Hematopoietic multipotent progenitor cell treated with erythropoietin and hydrocortisone succinate and interleukin-3 and kit ligand, for 17 days (in vitro differentiated cells): ENCODE measurements at places on chromosomes 7 and 10.

- peak; percentile 11 for DNase-seq
These were observed 305.3 kb upstream of the NFE2L3 start for GRCh38 chr7:25846722-25847121.

DNA sequence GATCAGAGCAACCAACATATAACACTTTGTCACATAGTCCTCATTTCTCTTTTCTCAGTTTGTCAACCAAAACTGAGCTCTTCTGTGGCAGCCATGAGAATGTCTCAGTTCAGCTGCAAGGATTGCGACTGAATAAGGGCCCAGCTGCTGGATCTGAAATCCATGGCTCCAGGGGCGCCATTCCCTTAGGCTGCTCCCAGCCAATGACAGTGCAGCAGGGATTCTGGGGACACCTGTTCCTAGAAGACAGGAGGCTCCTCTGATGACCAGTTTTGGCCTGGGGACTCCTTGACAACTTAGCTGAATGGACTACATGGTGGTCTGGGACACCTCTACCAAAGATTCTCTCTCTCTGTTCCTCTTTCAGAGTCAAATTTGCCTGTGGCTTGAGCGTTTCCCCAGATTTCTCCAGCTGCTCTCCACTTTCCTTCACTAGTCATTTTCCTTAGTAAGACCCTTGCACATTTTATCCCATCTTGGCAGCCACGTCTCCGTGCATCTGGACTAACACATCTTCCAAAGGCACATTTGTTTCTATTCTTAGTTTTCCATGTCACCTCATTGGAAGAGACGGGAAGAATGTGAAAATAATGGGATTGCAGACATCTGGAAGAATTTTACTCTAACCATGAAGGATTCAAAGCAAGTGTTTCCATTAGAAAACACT lies 28.1 kb upstream of the KIF5B start:
- DNase-seq, result no peak

- no peak for DNase-seq
These were observed 34.5 kb downstream of the ATXN7L1 start for GRCh38 chr7:105841866-105842265.

GRCh38 chr10:58241346-58241745 lies 26.3 kb downstream of the IPMK start:
- no peak for DNase-seq

DNA sequence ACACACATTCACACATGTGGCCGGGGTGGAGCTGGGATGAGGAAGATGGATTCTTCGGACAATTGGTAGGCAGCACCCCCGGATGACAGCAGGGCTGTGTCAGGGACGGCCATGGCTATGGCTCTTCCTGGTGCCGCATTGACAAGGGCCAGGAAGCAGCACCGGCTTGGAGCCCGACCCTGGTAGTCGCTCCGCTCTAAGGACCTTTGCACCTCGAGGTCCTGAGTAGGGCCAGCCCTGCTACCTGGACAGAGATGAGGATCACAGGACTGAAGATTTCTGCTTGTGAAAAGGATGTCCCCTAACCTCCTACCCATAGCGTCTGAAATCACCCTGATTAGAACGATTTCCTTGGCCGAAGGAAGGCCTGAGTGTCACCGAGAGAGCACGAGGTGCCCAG lies 134.1 kb downstream of the ADARB2 start:
- DNase-seq, result no peak

GRCh38 chr10:132058111-132058745 lies 7.5 kb upstream of the JAKMIP3 start:
- DNase-seq, result no peak

DNA sequence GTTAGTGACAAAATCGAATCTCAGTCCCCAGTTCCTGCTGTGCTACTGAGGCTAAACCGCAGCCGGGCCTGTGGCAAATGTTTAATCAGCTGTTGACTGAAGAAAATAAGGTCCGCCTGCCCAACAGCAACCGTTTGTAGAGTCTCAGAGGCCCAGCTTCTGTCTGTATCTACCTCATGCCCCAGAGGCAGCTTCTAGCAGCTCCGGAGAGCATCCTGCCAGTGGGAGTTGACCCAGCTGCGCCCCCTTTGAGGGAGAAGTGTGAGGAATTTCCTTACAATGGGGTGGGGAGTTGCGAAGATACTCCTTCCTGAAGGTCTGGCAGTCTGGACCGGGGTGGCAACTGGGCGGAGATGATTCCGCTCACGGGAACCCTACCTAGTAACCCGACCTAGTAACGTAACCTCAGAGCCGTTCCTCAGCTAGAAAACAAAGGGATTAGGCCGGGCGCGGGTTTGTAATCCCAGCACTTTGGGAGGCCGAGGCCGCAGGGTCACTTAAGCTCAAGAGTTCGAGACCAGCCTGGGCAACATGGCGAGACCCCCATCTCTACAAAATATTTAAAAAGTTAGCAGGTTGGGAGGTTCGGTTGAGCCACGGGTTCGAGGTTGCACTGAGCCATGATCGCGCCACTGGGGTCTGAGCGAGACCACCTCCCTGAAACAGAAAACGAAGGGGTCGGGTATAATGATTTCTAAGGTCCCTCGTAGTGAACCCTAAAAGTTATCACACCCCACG lies 846 bp upstream of the ZNF775 start:
- peak; percentile 33 for DNase-seq

DNA sequence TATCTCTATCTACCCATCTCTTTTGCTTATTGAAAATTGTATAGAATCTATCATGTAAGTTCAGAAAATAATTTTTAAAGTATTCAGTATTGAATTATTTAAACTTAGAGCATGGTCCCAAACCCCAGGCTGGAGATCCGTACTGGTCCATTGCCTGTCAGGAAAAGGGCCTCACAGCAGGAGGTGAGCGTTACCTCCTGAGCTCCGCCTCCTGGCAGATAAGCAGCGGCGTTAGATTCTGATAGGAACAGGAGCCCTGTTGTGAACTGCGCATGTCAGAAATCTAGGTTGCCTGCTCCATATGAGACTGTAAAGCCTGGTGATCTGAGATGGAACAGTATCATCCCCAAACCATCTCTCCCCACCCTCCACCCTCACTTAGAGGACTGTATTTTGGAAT lies 266.0 kb upstream of the CNTNAP2 start:
- DNase-seq, result no peak

DNA sequence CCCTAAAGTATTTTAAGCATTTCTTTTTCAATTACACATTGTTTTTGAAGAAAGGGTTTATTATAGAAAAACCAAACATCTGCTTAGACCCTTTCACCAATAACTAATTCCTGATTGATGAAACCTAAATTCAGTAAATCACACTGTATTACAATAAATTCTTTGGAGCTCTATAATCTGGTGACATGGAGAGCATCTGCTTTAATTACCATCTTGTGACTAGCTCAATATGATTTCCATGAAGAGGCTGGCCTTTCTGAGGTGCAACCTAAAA lies 9.7 kb downstream of the HYCC1 start:
- no peak for DNase-seq

- DNase-seq, result no peak
These were observed 208.5 kb upstream of the NRP1 start for GRCh38 chr10:33542752-33543505.

DNA sequence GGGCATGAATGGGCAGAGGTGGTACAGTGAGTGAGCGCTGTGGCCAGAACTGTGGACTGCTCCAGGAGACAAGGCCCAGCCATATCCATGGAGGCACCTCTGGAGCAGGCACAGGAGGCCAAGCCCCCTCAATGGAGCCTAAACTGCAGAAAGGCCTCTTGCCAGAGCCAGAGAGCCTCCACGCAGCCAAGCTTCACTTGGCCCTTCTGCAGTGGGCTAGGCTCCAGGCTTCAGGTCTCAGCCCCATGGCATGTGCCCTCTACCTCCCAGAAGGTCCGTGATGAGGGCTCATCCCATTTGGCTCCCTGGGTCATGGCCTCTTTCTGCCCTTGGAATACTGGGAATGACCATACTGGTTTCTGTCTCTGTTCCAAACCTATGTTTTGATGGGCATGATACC lies 8.9 kb downstream of the PDE1C start:
- DNase-seq, result no peak

- no peak for DNase-seq
These were observed 84.4 kb upstream of the BET1 start for GRCh38 chr7:94088560-94088959.

GRCh38 chr10:84065804-84066601 lies 73.3 kb upstream of the GHITM start:
- no peak for DNase-seq

GRCh38 chr7:18212758-18213157 lies 185.1 kb upstream of the PRPS1L1 start:
- no peak for DNase-seq

DNA sequence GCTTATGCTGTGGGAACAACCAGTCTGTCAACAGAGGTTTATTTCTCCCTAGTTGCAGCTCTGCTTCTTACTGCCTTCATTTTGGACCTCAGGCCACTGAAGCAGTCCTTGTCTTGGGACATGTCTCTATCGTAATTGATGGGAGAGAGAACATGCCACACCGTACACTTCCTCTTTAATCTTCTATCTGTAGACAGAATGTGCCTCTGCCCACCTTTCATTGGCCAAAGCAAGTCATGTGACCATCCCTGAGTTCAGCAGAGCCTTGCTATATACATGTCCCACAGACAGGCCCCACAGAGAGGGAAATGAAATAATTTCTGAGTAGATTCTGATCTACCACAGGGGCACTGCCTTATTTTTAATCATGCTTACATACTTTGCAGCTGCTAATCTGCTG lies 98.0 kb downstream of the KCND2 start:
- no peak for DNase-seq

GRCh38 chr10:67678335-67678974 lies 17.5 kb downstream of the CTNNA3 start:
- DNase-seq, result no peak

DNA sequence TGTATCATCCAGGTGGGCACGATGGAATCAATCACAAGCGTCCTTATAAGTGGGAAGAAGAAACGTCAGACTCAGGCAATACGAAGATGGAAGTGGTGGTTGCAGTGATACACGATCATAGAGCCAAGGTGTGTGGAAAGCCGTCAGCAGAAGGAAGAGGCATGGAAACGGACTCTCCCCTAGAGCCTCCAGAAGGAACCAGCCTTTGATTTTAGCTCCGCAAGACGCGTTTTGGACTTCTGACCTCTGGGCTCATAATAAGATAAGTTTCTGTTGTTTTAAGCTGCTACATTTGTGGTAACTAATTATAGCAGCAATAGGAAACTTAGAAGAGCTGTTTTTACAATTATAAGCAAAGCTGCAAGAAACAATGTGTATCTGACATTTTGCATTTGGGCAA lies 14.8 kb downstream of the FANK1 start:
- no peak for DNase-seq

DNA sequence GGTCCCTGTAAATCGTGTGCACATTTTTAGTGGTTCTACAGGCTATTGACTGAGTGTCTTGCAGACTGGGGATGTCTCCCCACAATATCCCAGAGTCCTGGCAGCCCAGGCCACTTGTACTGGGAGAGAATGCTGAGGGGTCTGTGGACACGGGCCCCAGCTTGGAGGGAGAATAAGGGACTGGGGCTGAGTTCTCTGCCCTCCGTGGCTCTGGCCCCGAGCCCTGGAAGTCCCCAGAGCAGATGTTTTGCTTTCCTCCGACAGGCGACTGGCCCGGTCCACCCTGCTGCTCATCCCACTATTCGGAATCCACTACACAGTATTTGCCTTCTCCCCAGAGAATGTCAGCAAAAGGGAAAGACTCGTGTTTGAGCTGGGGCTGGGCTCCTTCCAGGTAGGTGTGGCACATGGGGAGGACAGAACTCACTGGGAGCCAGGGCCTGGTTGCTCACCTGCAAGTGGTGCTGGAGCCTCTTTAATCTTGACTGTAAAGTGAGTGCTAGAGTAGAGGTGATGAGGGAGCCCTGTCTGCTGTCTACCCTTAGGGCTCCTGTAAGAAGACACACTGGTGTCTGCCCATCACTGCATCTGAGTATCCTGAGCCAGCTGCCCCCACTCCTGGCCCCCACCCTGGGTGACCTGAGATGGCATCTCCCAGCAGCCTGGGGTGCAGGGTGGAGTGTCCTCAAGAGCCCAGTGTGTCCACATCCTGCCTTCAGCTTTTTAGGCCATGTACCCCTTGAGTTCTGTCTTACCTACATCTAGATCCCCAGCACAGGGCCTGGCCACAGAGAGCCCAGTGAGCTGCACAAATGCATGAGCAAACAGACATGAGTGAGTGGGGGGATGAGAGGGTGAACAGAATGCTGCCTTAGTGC lies 51.1 kb downstream of the ADCYAP1R1 start:
- DNase-seq, result no peak

DNA sequence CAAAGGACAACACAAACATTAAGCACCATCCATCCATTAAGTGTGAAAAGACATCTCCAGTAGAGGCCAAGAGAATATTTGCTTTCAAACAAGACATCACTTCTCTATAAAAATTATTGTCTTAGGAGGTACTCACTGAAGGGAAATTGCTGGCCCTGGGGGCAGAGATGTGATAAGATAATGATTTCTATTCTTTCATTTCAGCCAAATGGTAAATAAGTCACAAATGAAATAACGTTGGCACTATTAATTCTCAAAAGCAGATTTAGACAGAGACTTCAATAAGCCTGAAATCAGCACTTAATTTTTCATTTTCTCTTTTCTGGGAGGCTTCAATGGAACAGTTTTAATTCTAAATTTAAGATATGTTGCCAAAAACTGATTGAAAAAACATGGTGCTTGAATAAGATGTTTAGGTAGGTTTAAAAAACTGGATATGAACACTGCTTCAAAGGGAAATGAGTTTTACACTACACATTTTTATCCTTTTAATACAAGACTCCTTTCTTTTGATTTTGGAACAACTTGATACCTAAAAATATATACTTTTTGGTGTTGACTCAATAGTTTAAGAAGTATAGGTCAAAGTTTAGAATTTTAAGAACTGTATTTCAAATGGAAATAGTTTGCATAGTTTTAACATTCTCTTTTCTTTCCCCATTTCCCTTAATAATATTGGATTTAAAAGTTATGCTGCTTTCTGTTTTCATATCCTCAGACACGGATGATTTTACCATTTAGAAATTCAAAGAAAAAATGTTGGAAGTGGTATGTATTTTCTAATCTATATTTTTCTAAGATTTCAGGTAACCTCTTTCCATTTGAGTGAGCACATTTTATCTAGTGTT lies 204.0 kb downstream of the AHR start:
- DNase-seq, result no peak

DNA sequence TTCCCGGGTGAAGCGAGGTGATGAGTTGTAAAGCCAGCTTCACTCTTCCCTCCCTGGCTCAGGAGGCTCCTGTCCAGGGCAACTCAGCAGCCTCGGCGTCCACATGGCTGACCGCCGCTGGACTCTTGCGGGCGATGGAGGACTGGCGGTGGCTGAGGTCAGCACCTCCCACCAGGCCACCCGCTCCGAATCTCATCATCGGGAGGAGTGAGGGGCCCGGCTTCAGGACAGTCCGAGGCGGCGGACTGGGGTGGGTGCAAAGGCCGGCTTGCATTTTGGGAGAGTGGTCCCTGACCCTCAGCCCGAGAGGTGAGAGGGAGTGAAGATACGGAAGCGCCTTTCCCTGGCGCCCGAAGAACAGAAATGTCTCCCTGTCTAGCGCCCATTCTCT lies 759 bp downstream of the DNAJB12 start:
- no peak for DNase-seq
